ENCODE measurements at places on chromosomes 3 and 15. TPM values are rescaled to one million over a fixed set of nuclear protein-coding genes. Genes with fewer than 3 reads are reported as not detected.

DNA sequence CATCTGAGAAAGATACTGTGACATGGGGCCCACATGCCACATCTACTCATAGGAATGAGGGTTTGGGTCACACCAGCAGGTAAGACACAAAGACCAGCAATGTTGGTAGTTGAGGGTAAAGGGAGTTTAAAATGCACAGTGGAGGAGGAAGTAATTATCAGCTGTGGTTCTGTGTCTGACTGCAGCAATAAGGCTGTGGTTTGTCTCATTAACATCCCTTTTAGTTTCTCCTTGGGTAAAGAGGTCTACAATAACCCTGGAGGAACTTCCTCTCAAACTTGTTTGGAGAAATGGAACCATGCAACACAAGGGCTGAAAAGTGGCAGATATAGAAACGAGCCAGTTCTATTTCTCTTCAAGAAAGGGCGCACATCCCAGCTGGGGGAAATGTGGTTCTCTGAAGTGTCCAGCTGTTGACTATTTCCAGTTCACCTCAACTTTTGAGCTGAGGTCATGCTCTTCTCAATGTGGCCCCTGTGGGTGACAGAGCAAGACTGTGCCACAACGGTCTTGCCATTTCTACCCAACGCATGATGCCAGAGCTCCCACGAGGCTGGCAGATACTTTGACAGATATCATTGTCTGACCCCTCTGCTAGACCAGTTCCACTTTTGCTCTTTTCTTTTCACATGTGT lies 234.3 kb downstream of the SQOR start:
- no peak for DNase-seq

GRCh38 chr15:63329567-63330350 lies 51.9 kb downstream of the CA12 start:
- DNase-seq, result no peak

DNA sequence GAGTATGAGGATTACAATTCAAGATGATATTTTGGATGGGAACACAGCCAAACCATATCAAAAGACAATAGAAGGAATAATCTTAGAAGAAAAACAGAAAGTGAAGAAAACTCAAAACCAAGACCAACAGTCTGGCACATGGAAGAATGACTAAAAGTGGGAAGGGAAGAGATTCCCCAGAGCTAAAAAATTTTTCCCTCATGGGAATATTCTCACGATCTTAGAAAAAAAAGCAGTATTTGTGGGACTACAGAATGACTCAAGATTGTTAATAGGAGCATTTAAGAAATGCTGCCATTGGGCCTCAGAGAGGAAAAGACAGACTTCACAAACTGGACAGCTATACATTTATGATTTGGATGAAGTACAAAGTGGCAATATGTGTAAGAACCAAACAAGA lies 18.3 kb downstream of the OSTN start:
- DNase-seq, result no peak

TRIM42 gene
- total RNA-seq, result not detected

- peak; percentile 76 for DNase-seq
Measured at GRCh38 chr15:68252925-68253534, 23.5 kb upstream of the CLN6 start.

GOLIM4 gene
- 31.7 TPM for total RNA-seq

DNA sequence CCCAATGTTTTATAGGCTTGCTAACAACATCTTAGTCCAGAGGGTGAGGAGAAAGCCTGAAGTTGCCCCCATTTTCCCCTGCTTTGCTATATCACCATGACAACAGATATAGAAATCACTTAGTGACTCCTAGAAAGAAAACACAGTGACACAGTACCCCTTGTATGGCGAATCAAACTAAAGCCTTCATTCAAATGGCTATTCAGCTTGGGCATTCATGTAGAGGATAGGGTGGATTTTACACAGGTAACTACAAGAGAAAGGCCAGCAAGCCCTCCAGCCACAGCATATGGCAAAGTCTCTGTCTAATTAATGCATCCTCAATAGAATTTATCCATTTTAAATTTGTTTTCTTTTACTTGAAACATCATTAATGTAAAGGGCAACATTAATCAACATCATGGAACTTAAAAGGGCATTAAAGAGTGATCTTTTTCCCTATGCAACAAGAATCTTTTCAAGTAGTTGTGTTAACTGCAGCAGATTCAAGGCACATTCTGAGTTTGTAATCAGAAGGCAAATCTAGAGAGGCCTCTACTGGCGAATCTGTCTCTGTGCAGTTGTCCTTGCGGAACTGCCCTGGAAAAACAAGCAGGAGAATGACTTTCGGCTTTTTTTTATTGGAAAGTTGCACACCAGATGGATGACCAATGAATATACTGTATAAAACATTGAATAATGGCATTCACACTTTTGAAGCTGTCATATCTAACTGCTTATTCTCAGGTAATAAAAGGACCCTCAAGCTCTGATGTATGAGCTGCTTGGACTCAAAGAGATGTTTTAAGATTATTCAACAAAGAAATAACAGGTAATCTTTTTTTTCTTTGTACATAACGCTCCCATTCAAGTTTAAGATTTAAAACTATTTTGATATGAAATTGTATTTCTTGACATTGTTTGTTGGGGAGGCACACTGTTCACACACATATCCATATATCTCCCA lies 621.7 kb upstream of the AGTR1 start:
- DNase-seq, result peak; percentile 33

ACVR2B gene
- total RNA-seq, result 3.0 TPM

DNA sequence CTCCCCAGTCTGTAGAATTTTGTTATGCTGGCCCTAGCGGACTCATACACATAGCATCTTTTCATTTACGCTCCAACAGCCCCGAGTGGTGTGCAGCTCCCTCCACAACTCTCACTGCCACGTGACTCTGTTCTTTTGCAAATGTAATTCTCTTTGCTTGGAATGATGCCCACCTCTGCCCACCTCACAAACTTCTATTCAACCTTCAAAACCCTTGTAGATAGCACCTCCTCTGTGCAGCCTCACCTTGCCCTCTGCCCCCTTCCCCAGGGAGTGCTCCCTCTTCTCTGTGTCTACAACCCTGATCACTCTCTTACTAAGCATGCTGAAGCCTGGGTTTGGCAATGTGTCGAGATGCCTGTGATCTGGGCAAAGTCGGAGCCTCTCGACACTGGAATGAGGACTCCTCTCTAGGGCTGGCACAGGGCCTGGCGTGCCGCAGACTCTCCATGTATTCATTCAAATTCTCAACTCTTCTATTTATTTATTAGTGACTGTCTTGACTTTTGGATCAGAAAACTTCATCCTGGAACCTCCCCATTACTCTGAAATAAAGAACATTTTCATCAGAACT lies 73.5 kb downstream of the MGLL start:
- no peak for DNase-seq

All from mammary epithelial cell (primary cell).